ENCODE measurements at places on chromosomes 1 and 21.

GRCh38 chr1:26820784-26821269 is 5.7 kb upstream of the ZDHHC18 start:
- no peak for DNase-seq

DNA sequence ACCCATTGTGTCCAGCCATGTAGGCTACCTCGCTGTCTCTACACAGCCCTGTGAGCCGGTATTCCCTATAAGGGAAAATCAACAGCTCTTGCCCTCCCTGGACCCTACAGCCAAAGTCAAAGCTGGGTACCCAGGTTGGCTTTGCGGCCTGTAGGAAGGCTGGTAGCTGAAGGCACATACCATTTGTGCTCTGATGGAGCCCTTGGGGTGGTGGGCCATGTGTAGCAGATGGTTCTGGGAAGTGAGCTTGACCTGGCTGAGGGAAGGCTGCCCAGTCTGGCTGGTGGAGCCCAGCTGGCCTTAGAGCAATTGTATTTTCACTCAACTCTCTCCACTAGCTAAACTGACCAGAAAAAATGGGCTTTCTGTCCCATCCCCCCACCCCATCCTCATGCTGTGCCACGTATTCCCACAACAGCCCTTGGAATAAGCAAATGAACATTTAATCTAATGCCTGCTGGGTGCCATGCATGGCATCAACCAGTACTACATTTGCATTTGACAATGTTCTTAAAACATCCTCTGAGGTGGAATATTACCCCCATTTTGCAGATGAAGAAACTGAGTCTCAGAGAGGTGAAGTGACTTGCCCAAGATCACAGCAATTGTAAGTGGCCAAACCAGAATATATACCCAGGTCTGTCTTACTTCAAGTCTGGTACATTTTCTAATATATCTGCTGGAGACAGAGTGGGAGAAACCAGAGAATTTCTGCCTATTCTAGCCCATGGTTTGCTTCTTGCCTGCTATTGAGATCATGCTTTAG is 56.8 kb downstream of the NDUFS5 start:
- DNase-seq, result no peak

DNA sequence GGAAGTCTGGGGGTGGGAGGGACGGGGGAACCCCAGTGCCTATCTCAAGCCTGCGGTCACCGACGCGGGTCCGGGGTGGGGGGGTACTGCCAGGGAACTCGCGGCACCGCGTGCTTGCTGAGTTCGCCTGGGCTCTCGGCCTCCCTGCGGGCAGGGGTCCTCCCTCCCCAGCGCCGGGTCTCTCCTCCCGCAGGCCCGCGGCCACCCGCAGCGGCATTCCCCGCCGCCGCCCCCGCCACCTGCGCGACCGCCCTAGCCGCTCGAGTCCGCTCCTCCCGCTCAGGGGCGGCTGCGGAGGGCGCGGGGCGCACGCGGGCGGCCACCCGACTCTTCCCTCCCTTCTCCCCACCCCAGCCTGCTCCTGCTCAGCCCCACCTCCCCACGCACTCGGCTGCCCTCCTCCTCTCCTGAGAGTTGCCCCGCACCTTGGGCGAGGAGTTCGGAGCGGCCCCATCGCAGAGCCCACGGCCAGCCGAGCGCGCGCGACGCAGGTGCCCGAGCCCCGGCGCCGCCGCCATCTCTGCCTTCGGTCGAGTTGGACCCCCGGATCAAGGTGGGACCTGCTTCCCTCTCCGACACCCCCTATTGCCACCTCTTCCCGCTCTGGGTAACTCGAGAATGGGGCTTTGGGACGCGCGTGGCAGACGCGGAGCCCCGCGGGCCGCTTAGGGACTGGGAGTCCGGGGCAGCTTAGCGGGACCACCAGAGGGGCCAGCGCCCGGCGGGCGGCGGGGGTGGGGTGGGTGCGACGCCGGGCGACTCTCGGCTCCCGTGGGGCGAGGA is 105.0 kb downstream of the LEPR start:
- no peak for DNase-seq

- no peak for DNase-seq
Measured at GRCh38 chr21:30415993-30416392, 9.7 kb downstream of the KRTAP13-3 start.

DNA sequence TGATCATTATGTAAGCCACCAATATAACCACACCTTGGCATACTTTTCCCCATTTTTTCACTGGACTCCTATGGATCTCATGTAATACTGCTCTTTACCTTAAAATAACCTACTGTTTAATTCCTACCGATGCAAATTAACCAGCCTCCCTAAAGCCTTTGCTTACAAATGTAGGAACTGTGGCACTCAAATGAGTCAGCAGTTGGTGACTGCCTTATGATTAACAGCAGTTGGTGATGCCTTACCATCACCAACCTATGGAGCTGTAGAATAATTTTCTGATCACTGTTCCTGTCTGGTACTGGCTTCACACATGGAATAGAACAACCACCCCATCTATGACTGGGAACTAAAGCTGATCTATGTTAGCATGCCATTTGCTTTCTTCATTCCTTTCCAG is 7.8 kb upstream of the NUDT17 start:
- no peak for DNase-seq

GRCh38 chr1:15224974-15225373 is 22.0 kb upstream of the FHAD1 start:
- DNase-seq, result no peak

GRCh38 chr1:16900751-16901150 is 5.0 kb downstream of the RNU1-2 start:
- no peak for DNase-seq

DNA sequence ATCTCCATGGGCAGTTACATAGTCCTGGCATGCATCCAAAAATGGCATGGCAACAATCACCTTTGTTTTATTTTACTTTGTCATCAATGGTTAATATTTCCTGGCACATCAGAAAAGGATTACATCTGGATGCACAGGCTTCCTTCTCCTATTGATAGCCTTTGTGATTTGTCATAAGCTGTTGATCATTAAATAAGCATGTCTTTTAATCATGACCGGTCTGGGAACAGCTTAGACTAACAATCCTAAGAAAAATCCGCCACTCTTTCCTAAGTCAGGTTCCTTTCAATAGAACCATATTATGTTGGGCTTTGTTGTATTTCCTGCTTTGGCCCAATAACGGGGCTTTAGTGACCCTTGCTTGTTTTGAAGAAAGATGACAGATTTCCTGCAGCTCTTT is 330.6 kb downstream of the DUSP10 start:
- DNase-seq, result no peak

GRCh38 chr1:101995984-101996745 is 561 bp downstream of the OLFM3 start:
- no peak for DNase-seq

- no peak for DNase-seq
Measured at GRCh38 chr21:37770461-37770860, 145.8 kb downstream of the KCNJ6 start.

- DNase-seq, result peak; percentile 26
Measured at GRCh38 chr21:39660191-39660980, 47.6 kb downstream of the B3GALT5 start.

DNA sequence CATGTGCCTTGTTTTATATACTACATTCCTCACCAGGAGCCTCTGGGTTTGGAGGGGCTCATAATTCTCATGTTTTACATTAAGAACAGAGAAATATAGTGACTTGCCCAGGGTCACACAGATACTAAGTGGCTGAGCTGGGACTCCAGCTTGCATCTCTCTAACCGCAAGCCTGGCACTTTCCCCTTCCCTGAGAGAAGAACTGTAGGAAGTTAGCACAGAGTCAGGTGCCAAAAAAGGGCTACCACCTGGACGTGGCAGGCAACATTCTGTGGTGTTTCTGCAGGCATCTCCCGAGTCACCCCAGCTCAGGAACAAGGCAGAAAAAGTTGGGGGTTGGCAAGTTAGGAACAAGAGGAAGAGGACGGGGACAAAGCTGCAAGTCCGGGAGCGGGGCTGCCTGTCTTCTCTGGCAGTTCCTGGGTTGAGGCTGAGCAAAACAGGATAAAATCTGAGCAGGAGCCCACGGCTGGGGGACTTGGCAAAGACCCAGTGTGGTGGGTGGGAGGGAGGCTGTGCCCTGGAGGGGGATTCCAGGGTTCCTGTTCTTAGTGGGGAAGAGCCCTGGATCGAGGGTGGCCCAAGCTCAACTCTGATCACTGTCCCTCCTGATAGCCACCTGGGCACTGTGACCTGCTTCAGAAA is 9.8 kb downstream of the PLA2G5 start:
- DNase-seq, result no peak

GRCh38 chr1:61241973-61242381 is 159.6 kb downstream of the NFIA start:
- no peak for DNase-seq

GRCh38 chr1:205417870-205418635 is 3.8 kb downstream of the LEMD1 start:
- no peak for DNase-seq

GRCh38 chr1:7826363-7826762 is 26.5 kb downstream of the UTS2 start:
- DNase-seq, result no peak

- DNase-seq, result no peak
Measured at GRCh38 chr1:165408518-165408917, 36.4 kb downstream of the RXRG start.

DNA sequence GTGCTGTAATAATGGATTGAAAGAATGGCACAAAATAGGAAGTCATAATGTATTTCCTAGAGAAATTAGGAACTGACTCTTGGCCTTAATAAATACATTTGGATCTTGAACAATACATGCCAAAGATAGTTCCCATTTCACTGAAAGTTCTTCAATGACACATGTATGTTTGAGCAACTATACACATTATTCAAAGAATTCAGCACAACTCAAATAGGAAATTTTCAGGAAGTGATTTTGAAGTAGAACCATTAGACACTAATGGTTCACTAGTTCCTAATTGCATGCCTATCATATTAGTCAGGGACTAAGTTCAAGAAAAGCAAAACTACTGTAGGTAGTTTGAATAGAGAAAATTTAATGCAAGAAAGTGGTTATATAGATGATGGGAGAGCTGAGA is 404.7 kb downstream of the LMO4 start:
- no peak for DNase-seq

DNA sequence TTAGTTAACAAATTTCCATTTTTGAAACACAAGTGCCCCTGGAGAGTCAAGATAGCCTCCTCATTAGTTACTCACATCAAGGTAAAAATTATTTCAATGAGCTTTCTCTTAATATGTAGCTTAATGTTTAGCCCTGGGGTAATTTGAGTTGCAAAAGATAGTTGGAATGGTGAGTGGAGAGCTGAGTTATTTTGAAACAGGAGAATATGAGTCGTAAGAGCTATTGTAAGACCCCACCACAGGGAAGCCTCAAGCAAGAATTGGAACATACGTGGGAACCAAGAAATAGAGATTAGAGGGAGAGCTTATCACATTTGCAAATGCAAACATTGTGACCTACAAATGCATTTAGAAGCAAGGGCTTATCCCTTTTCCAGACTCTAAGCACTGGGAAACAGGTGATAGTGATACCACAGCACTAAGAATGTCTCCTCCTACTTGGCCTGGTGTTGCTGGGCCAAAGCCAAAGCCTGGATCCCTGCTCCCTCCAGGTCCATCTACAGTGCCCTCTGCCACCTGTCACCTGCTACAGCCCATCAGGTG is 635.1 kb downstream of the PTPRC start:
- DNase-seq, result peak; percentile 36

DNA sequence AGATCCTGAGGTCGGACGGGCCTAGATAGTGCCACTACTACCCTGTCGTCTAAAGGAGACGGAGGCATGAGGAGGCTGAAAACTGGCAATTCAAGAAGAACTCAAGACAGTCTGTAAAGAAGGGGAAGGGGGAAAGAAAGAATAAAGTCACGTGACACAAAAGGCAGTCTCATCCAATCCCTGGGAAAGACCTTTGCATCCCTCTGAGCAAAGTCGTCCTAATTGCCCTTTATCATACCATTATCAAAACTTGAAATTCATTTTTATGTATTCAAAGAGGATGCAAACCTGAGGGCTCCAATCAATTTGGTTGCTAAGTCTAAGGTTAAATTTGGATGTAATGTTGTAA is 2.2 kb downstream of the DUSP10 start:
- DNase-seq, result no peak

DNA sequence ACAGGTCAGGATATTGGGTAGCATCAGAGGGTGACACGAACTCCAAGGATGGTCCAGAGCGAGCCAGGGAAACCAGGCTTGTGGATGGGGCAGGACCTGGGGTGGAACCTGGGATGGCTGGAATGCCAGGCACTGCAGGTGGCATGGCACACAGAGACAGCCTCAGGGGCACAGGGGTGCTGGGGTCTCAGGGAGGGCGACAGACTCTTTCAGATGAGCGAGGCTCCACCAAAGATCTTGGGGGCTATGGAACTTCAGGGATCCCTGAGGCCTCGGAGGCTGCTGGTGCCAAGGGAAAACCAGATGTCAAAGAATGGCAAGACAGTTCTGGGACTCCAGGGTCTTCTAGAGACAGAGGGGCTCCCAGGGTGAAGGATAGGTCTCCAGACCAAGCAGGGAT is 21.4 kb downstream of the IGFN1 start:
- DNase-seq, result no peak

- DNase-seq, result no peak
Measured at GRCh38 chr1:212346601-212347000, 61.4 kb downstream of the PPP2R5A start.

DNA sequence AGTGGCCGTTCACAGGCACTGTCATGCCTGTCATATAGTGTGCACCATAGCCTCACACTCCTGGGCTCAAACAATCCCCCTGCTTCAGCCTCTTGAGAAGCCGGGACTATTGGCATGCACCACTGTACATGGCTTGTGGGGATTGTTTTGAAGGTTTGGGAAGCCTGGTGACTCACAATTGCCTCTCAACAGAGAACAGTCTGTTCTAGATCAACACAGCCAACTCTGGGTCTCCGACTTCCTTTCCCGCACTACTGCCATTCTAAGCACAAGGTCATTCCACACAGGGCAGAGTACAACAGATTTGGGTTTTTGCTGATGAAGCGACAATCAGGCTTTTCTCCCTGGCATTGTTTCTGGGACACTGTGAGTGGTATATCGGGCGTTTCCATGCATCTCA is 15.5 kb upstream of the AHCTF1 start:
- DNase-seq, result no peak

DNA sequence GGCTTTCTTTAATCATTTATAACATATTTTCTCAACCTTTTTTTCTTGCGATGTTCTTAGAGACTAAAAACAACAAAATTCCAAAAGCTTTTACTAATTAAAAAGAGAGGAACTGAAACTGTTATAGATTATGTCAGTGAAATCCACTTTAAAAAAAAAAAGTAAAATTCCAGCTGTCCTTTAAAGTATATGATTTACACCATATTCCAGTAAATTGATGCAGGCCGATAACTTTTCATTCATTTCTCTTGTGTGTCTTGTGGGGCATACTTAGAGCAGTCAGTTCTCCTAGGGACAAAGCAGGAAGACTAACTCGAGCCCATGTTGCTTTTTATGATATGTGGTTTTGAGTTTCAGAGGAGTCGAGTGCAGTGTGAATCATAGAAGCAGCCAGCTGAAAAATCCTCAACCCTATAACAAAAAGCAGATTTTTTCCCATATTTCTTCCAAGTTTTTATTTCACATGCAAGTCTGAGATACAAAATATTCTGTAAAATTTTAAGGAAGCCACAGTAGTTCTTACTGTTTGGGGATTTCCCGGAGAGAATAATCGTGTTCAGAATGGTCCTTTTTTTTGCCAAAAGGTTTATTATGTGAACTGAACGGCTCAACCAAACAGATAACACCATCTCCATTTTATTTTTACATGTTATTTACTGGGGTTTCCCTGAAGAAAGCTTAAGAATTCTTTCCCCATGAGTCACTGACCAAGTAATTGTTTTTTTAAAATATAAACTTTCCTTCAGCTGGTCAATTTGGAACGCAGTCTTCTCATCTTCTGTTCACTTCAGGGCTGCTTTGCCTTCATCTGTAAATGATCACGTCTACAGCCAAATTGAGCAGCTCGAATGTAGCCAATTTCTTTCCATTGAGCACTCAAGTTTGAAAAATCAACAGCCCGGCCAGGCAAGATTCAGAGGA is 77.0 kb upstream of the C1orf105 start:
- peak; percentile 74 for DNase-seq

GRCh38 chr1:145961109-145961424 is 3.2 kb upstream of the LIX1L start:
- no peak for DNase-seq

All from HS-5 (cell line).